ENCODE measurements at places on chromosomes 3 and 15.

DNA sequence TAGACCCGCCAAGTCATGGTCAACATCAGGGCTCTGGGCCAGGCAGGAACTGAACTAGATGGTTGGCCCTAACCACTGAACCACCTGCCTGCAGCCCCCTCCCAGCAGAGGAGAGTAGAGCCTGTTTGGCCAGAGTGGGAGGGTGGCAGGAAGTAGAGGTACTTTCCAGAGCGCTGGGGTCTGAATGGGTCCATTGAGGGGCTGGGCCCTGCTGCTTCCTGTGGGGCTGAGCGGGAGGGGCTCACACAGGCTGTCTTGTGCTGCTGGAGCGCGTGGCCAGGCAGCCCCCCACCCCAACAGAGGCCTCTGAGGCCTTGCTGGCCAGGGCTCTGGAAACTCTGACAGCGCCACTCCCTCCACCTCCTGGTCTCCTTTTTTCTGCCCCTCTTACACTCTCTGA lies 17.4 kb downstream of the CSPG4 start:
- DNase-seq: no peak

DNA sequence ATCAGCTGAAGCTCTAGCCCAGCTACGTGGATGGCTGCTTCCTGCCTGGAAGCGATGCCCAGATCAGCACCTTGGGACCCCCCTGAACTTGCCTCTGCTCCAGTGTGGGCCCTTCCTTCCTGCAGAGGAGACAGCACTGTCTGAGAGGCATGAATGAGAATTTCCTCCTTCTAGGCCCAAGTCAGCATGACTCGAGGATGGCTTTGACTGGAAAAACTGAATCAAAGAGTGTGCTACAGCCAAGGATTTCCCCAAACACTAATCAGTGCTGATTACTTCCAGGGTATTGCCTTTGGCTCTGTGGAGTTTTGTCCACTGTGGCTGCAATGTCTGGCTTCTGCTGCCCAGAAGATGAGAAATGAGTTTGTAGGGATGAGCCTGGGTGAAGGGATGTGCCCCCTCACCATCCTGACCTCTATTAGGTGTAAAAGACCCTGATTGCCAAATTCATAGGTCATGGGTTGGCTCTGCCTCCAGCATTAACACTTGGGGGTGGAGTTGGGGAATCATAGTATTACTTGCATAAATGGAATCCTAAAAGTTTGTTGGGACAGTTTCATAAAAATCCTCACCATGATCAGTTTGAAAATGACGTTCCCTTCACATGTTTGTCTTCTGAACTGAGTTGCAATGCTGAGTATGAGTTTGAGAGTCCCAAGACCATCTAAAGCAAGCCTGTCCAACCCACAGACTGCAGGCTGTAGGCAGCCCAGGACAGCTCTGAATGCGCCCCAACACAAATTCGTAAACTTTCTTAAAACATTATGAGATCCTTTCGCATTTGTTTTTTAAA lies 36.7 kb downstream of the FLNB start:
- no peak for DNase-seq

GRCh38 chr3:168858327-168858726 lies 762.6 kb upstream of the GOLIM4 start:
- no peak for DNase-seq

GRCh38 chr3:170905862-170906261 lies 2.6 kb downstream of the EIF5A2 start:
- DNase-seq: no peak

DNA sequence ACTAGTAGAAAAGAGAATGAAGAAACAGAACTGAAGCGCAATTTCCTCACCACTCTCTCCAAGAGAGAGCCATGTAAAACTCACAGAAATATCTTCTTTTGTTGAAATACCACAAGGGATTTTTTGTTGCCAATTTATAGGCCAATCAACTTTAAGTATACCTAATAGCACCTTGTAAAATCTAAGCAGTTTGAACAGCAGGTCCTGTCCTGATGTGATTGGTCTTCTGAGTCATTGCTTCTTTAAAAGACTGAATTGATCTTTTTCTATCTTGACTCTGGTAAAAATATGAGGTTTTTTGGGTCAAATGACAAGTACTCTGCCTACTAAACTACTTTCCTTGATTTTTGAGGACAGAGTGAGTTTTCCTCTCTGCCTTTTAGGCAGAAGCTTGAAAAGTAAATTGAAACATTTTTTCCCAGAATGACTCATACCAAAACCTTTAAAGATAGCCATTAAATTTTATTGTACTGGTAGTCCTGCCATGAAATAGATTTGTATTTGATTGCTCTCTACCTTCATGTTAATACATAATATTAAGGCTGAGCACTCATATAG lies 343.9 kb upstream of the CBLB start:
- DNase-seq: no peak

DNA sequence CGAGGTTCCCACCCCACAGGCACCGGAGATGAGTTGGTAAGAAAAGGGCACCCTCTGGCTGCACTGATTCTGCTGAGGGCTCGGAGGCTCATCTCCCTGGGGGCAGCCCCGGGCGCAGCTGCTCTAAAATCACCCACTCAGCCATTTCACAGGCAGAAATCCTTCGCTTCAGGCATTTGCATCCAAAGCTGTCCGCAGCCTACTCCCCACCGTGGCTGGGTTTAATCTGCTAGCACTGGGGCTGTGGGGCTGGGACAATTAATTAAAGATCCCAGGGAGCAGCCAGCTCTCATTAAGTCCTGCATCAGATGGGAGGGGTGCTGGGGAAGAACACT lies 104.3 kb upstream of the PRR20G start:
- no peak for DNase-seq

DNA sequence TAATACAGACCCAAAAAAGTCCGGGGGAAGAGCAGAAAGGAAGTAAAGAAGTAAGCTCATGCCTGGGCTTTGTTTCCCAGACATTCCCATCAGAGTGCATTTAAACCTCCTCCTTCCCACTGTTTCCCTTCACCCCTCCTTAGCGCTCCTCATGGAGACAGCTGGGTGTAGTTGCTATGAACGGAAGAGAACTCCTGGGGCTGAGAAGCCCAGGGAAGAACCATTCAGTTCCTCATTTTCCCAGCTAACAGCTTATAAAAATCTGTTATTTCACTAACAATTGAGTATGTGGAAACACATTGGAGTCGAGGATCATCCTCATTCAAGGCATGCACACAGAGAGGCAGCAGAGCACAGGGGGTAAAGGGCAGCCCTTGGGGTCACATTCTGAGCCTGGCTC lies 299.3 kb downstream of the SHQ1 start:
- DNase-seq: no peak

- no peak for DNase-seq
Observed at GRCh38 chr3:180018543-180018942, 18.2 kb downstream of the PEX5L start.

Measured in Right ventricle myocardium inferior (tissue), 1 donor.